Motor neuron (in vitro differentiated cells): ENCODE measurements at places on chromosomes 13 and 19.
A peak's percentile ranks its signal among the peaks of the same experiment; 100 is the strongest.

DNA sequence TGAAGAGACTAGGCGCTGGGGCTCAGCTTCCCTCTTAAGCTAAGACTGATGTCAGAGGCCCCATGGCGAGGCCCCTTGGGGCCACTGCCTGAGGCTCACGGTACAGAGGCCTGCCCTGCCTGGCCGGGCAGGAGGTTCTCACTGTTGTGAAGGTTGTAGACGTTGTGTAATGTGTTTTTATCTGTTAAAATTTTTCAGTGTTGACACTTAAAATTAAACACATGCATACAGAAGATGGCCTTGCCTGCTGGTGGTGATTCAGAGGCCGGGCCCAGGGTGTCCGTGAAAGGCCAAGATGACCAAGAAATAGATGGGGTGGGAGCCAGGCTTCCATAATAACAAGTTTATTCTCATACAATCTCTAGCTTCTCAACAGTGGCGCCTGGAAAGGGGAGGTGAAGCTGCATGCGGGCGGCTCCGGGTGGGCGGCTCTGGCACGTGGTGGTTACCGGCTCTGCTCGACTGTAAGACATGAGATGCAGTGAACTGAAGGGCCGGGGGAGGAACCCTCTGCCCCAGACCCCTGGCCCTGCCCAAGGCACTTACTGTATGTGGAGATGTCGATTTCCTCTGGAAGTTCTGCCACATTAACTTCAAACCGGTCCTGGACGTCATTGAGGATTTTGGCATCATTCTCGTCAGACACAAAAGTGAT lies 10.5 kb downstream of the DDX39A start:
- no peak for ATAC-seq

GRCh38 chr13:100671389-100672182 lies 3.0 kb downstream of the TMTC4 start:
- ATAC-seq: no peak

DNA sequence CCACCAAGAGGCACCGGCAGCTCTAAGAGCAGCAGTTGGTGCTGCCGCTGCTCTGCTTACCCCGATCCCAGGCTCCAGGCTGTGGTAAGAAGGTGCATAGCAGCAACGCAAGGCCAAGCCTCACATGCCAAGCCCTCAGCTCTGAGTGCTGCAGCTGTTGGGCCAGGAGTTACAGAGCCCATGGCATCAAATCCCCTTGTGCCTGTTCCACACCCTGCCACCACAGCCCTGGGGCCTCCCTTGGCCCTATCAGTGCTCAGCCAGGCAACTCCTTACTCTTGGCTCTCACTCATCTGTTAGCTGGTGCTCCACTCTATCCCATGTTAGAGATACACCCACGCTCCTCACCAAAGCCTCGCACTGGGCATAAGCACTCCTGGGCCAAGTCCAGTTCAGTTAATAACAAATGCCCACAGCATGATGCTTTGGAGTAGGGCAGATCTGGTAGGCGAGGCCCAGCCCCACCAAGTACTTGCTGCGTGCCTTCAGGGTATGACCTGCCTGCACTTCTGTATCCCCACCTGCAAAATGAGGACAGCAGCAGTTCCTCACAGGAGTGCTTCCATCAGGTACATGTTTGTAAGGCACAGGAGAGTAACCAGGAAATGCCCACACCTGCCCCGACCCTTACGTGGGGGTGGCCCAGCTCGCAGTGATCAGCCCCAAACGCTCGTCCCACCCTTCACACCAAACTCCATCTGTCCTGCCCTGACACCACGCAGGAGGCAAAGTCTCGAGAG lies 16.2 kb downstream of the AKAP8L start:
- no peak for ATAC-seq

DNA sequence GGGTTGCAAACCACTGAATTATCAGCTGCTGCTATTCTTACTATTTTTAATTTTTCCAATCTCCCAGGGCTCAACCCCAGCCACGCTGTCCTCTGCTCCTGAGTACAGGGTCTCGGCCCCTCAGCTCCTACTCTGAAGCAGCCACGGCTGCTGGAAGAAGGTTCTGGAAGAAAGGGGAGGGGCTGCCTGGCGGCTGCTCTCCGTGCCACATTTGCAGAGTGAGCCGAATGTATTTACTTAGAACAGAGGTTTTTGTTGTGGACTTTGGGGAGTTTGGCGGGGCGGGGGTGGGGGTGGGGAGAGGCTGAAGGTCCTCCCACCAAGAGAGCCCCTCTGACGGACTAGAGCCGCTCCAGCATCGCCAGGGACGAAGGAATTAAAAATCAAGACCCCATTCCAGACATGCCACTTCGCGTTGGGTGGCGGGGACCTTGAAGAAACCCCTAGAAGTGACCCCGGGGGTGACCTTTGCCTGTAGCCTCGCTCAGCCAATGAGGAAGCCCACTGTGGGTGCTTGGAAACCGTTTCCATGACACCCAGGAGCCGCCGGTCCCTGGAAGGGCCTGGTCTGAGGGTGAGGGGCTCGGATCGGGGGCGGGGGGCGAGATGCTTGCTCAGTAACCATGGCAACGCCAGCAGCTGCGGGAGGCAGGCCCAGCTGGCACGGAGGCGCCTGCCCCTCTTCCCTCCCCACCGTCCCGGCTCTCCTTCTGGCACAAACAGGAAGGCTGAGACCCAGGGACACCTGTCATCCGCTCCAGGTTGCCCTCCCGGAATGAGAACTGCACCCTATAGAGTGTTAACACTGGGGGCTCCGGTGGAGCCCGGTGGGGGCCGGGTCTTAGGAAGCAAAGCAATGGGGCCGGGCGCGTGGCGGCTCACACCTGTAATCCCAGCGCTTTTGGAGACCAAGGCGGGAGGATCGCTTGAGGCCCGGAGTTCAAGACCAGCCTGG lies 54.2 kb upstream of the PTPRS start:
- peak; percentile 74 for ATAC-seq

DNA sequence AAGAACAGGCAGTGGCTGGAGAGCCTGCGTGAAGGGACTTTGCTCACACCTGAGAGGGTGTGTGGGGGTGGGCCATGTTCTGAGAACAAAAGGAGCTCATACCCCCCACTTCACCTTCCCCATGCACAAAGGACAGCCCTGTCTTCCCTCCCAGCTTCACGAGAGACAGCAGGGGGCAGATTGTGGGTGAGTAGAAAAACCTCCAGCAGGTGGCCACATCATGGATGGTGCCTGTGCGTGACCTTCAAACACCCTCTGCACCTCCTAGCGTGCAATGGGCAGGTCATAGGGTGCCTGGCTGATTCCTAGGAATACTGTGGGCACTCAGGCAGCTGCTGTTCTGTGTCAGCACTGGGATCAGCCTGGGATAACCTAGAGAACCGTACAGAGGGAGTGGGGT lies 36.3 kb upstream of the PSG9 start:
- no peak for ATAC-seq
